Kidney (tissue), 22 donors: ENCODE measurements at places on chromosomes 16 and 17. TPM values are rescaled to one million over a fixed set of nuclear protein-coding genes. Genes with fewer than 3 reads are reported as not detected.

DNA sequence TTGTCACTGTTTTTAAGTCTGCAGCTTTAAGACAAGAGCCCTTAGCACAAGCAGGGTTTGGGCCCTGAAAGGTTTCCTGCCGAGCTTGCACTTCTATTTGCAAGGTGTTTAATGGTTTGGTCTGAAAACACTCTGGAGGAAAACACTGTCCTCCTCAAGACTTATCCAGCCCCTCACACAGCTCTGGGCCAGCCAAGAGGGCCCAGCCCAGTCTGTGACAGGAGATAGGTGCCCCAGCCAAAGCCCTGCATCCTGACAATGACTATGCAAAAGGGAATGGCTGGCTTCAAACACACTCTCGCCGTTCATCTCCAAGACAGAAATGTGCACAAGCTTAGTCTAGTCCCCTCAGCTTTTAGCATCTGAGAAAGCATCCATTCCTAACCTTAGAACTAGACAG lies 26.9 kb downstream of the MPG start:
- DNase-seq: no peak

DNA sequence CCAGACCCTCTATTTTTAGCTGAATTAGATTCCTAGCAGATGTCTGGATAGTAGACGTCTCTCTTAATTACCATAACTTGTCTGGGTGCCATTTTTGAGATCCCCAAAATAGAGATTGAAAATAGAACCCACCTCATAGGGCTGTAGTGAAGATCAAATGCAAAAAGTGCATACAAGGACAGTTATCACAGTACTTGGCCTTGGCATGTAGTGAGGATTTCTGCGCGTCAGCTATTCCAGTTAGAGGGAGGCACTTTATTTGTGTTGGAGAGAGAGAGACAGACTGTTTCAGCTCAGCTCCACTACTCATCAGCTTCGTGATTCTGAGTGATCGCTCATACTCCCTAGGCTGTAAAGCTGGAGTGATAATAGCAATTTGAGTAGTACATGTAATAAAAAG lies 59.6 kb upstream of the CDH13 start:
- no peak for DNase-seq

DNA sequence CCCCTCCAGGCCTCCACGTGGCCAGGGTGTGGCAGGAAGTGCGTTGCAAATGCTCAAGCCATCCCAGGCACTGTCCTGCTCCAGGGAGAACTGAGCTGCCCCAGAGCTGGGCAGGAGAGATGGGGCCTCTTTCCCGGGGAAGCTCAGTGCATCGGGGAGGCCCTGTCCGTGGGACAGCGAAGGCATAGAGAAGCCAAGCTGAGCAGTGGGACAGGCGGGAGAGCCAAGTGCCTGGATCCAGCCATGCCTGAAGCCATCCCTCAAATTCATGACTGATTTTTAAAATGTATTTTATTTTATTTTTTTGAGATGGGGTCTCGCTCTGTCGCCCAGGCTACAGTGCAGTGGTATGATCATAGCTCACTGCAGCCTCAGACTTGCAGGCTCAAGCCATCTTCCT lies 25.4 kb upstream of the SSTR5 start:
- DNase-seq: no peak

DNA sequence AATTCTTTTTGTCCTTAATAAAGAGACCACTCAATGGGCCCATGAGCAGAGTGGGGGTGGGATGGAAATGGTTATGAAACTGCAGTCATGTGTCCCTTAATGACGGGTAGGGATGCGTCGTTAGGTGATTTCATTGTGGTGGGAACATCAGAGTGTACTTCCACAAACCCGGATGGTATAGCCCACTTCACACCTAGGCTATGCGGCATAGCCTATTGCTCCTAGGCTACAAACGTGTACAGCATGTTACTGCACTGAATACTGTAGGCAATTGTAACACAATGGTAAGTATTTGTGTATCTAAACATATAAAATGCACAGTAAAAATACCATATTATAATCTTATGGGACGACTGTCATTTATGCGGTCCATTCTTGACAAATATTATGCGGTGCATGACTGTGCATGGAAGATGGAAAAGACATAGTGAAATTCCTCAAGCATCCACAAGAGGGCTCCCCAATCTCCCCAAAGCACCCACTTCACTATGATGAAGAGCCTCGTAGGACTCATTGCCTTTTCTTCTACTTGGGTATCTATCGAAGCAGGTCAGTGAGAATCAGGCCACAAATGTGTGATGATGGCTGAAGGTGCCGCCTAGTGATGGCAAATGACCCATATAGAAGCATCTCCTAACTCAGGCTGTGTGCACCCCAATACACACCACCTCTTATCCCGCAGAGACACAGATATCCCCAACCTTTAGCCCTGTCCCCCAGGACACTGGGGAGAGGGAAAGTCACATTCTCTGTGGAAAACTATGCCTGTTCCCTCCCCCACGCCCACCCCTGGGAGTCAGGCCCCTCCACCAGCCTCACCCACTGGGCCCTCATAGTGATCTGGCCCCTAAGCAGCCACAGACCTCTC lies 43.5 kb downstream of the TBX21 start:
- DNase-seq: peak; percentile 43

DNA sequence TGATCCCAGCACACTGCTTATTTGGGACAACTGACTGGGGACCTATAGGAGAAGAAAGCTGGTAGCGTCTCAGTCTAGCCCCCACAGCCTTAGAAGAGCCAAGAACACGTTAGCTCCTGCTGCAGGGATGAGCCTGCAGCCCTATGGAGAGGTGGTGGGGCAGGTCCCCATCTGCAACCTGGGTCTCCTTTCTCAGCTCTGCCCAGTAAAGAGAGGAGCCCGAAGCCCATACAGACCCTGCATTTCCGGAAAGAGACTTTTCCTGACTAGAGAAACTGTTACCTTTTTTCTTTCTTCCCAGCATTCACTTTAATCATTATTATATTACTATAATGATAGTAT lies 788 bp downstream of the METTL22 start:
- DNase-seq: no peak

DNA sequence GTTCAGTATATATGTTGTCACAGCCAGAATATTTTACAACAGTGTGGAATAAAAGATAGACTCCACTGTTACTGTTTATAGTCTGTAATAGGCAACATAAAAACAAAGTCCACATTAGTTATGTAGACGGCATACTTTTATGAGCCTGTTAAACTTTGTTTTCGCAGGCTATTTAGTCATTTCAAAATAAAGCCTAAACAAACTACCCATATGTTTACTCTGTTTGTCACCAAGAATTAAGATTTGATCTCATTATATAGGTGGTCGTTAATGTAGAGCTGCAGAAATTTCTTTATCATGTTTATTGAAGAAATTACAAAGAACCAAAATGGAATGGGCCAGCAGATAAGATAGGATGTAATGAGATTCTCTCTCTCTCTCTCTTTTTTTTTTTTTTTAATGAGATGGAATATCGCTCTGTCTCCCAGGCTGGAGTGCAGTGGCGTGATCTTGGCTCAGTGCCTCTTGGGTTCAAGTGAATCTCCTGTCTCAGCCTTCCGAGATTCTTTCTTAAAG lies 943.8 kb upstream of the SOX9 start:
- DNase-seq: no peak

DNA sequence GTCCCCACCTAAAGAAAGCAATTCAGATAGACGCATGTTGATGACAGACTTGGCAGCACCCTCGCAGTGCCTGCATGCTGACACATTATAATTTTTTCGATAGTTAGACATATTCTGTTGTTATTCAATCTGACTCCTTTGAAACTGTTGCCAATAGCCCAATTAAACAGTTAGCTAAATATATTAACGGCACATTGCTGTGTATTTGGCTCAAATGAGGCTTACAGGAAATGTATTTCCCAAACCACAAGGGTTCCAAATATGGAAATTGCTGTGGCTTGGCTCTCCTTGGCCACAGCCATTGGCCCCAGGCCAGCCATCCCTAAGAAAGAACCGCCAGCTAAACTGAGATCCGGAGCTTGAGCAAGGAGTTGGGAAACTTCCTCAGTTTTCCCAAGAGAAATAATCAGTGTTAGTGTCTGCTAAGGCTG lies 31.1 kb downstream of the C16orf82 start:
- DNase-seq: no peak

DNA sequence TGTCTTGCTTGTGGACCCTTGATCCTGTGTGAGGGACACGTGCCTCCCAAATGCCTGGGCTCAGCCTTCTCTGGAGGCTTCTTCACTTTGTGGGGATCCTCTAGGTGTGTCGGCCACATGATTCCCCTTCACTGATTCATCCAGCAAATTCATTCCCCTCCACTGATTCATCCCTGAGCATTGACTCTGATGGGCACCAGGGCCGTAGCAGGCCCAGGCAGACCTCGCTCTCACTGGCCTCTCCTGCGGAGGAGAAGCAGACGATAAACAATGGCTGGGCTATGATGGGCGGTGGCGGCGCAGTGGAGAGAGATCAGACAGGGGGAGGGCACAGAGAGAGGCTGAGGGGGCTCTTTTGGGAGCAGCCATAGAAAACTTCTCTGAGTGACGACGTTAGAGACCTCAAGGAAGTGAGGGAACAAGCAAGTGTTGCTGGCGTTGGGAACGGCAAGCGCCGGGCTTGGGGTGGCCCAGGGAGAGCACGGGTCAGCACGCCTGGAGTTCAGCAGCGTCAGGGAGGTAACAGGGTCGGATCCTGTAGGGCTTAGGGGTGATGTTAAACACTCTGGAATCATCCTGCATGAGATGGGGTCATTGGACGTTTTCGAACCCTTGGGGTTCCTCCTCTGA lies 17.5 kb upstream of the RPTOR start:
- DNase-seq: no peak

GRCh38 chr17:326010-326621 lies 26.5 kb downstream of the RPH3AL start:
- DNase-seq: no peak

DNA sequence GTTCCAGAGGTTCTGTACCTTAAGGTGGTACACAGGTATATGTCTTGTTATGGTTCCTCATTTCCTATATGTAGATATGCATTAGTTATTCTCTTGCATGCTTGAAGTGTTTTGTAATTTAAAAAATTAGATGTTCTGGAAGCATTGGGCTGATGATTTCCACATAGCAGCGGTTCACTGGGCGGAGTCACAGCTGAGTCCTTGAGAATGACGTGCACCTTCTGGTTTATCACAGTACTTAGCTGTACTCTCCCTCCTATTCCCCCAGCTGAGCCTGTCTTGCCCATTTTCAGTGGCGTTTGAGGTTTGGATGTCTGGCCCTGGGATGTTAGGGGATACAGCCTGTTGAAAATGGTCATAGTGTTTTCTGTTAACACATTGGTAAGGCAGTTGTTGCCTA lies 327.1 kb downstream of the SNX29 start:
- no peak for DNase-seq

- no peak for DNase-seq
These were observed 16.9 kb downstream of the SYNRG start for GRCh38 chr17:37592291-37592690.

- peak; percentile 79 for DNase-seq
These were observed 727 bp upstream of the MBTPS1 start for GRCh38 chr16:84117494-84117843.

DNA sequence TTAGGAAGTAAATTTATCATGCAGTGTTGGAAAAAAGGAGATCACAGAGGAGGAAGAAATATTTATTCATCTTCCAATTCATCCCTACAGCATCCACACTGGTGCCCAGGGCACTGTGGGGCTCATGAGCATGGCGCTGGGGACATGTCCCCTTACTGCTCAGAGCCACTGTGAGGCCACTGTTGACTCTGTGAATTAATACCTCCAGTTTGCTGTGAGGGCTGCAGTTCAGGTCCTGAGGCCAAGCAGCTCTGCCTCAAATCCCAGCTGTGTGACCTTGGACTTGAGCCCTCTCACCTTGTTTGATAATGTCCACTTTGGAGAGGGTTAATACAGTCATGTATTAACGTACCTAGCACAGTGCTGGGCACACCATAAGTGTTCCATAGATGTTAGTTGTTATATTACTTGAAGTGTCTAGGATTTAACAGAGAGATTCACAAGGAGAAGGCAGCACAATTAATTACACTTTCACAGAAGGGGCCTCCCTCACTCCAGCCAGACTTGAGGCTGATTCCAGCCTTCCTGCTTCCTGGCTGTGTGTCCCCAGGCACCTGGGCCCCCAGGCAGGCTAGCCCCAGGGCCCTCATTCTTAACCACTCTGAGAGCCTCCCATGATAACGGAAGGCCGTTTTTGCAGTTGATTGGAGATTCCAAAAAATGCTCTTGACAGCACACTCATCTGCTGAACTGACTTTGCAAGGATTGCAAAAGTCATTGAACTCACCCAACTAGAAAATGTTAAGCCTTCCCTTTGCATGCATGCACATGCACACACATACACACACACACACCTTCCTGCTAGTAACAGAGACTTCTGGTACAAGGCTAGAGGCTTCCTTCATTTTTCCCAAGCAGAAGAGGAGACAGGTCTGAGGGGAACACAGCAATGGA lies 29.4 kb downstream of the KATNIP start:
- no peak for DNase-seq

GRCh38 chr17:49196520-49196919 lies 13.9 kb downstream of the GNGT2 start:
- no peak for DNase-seq

DNA sequence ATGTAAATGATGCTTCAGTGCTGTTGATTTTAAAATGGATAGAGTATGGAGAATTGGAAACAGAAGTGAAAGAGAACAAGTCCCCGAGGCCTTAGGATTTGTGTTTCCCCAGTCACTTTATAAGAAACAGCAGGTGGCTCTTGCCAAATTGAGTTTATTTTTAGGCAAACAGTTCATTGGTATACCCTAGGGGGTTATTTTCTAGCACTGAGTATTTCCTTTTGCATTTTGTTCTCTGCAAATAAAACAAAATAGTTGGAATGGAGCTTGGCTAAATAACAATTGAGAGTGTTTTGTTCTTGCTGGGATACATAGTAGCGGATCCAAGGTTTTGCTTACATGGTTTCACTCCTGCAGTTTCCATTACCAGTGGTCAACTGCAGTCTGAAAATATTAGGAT lies 591.1 kb upstream of the C16orf82 start:
- no peak for DNase-seq

GRCh38 chr16:67372664-67373063 lies 20.6 kb downstream of the TPPP3 start:
- no peak for DNase-seq

GRCh38 chr17:8628609-8629169 lies 1.8 kb downstream of the MYH10 start:
- peak; percentile 50 for DNase-seq

GRCh38 chr16:50820225-50820624 lies 78.3 kb downstream of the CYLD start:
- DNase-seq: no peak

GRCh38 chr17:9218064-9218635 lies 196.8 kb downstream of the NTN1 start:
- DNase-seq: no peak

- DNase-seq: no peak
These were observed 186.0 kb upstream of the ZFHX3 start for GRCh38 chr16:73233846-73234424.

GRCh38 chr17:39579318-39580081 lies 28.2 kb downstream of the NEUROD2 start:
- no peak for DNase-seq

GRCh38 chr17:20133517-20133916 lies 124.4 kb downstream of the SPECC1 start:
- DNase-seq: no peak

The MARVELD3 gene
- 10.3 TPM for total RNA-seq

The SALL1 gene
- total RNA-seq: 75.3 TPM

The NPIPB6 gene
- 2.4 TPM for total RNA-seq

The NTN3 gene
- total RNA-seq: 0.28 TPM

The NPIPA8 gene
- total RNA-seq: 4.8 TPM

The GPR142 gene
- not detected for total RNA-seq
